ENCODE measurements at places on chromosomes 7 and 10. TPM values are rescaled to one million over a fixed set of nuclear protein-coding genes. Genes with fewer than 3 reads are reported as not detected.

GRCh38 chr10:83943049-83943448 lies 196.3 kb upstream of the GHITM start:
- H3K36me3 ChIP-seq: no peaks in the 10 kb centered on the region
- peaks cover 4% of the 10 kb centered on the region for H3K4me1 ChIP-seq
- peaks cover 32% of the 10 kb centered on the region for H3K27me3 ChIP-seq
- H3K4me3 ChIP-seq: no peak overlapping the region

GRCh38 chr7:1122832-1123501 lies 35.1 kb downstream of the GPER1 start:
- no peak for DNase-seq
- H3K4me1 ChIP-seq: no peaks in the 10 kb centered on the region
- H3K27ac ChIP-seq: no peak overlapping the region
- H3K4me3 ChIP-seq: no peak overlapping the region
- peaks cover 15% of the 10 kb centered on the region for H3K36me3 ChIP-seq

DNA sequence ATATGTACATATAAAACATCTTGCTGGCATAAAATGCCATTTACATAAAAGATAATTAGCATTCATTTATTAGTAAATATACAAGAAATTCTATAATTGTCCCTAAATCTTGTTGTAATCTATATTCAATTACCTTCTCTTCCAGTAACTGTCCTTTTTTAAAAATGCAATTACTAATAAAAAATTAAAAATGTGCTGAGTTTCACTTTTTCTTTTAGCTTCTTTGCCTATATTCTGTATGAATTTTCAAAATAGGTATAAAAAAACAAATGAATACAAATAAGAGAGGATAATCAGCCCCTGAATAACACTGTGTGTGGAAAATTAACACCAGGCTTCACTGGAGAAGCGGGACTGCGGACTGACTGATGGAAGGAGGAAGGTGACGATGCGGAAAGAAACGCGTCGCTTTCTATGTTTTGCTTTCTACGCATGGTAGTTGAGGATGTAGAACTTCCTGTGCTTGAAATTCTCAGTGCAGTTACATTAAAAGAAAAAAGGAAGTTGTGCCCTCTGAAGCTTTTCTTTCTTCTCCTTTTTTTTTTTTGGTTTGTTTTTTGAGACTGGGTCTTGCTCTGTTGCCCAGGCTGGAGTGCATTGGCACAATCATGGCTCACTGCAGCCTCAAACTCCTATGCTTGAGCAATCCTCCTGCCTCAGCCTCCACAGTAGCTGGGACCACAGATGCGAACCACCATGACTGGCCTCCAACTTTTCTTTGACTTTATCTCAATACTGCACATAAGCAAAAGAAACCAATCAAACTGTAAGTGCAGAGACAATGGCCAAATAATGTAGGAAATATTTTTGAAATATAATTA lies 7.4 kb upstream of the ZMYND11 start:
- H3K4me1 ChIP-seq: peaks cover 22% of the 10 kb centered on the region
- peaks cover 2% of the 10 kb centered on the region for H3K27me3 ChIP-seq
- no peak for DNase-seq

- H3K27ac ChIP-seq: no peak overlapping the region
- peaks cover 48% of the 10 kb centered on the region for H3K4me1 ChIP-seq
- DNase-seq: no peak
- no peaks in the 10 kb centered on the region for H3K27me3 ChIP-seq
These were observed 49.6 kb downstream of the SYPL1 start for GRCh38 chr7:106062521-106062931.

DNA sequence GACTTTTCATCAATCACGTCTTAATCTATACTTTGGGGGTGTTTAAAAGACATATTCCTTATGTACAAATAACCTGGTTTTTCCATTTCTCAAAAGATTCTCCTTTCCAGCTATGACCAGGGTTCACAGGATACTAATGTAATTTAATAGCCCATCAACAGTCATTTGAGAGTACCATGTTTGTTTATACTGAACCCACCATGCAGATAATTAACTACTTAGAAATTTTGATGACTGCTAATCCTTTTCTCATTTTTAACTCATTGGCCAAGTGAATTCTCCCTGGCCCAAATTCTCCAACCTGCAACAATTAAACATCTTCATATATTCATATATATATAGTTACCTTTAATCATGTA lies 28.8 kb upstream of the KMT2E start:
- no peak overlapping the region for H3K4me3 ChIP-seq
- no peaks in the 10 kb centered on the region for H3K27me3 ChIP-seq
- peak overlapping the region; percentile 100 for H3K27ac ChIP-seq
- no peak for DNase-seq
- H3K36me3 ChIP-seq: no peaks in the 10 kb centered on the region

DNA sequence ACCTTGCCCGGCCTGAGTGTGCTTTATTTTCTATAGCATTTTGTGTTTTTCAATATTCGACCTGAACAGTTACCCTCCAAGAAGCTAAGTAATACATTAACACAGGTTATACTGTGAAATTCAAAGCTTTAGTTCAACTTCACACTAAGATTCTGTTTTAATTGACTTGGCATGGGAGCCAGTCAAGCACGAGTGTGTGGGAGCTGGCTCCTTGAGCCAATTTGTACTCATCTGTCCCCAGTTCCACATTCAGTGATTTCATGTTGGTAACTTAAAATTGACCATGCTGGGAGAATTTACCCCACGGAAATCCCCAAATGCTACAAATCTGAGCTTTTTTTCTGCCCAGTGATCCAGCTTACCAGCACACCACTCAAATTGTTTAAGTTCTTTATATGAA lies 20.3 kb downstream of the TSPAN12 start:
- H3K27me3 ChIP-seq: no peaks in the 10 kb centered on the region
- H3K4me1 ChIP-seq: peaks cover 5% of the 10 kb centered on the region
- no peak overlapping the region for H3K27ac ChIP-seq
- DNase-seq: no peak
- peaks cover 24% of the 10 kb centered on the region for H3K36me3 ChIP-seq

GRCh38 chr10:132179551-132180392 lies 7.0 kb upstream of the DPYSL4 start:
- H3K4me3 ChIP-seq: no peak overlapping the region
- H3K27ac ChIP-seq: no peak overlapping the region
- DNase-seq: no peak
- H3K36me3 ChIP-seq: no peaks in the 10 kb centered on the region
- H3K27me3 ChIP-seq: peaks cover 94% of the 10 kb centered on the region
- H3K4me1 ChIP-seq: peaks cover 1% of the 10 kb centered on the region

GRCh38 chr10:80829562-80829961 lies 291.9 kb downstream of the SH2D4B start:
- no peak overlapping the region for H3K4me3 ChIP-seq
- DNase-seq: no peak
- no peak overlapping the region for H3K27ac ChIP-seq
- H3K4me1 ChIP-seq: no peaks in the 10 kb centered on the region
- peaks cover 4% of the 10 kb centered on the region for H3K36me3 ChIP-seq

- no peaks in the 10 kb centered on the region for H3K4me1 ChIP-seq
- H3K4me3 ChIP-seq: no peak overlapping the region
- H3K27ac ChIP-seq: no peak overlapping the region
- peak; percentile 60 for DNase-seq
These were observed 10.1 kb downstream of the AVPI1 start for GRCh38 chr10:97676770-97677581.

GRCh38 chr7:43480581-43480980 lies 102.3 kb upstream of the STK17A start:
- no peak overlapping the region for H3K27ac ChIP-seq
- no peak overlapping the region for H3K4me3 ChIP-seq
- no peaks in the 10 kb centered on the region for H3K27me3 ChIP-seq
- H3K36me3 ChIP-seq: no peaks in the 10 kb centered on the region
- no peak for DNase-seq

DNA sequence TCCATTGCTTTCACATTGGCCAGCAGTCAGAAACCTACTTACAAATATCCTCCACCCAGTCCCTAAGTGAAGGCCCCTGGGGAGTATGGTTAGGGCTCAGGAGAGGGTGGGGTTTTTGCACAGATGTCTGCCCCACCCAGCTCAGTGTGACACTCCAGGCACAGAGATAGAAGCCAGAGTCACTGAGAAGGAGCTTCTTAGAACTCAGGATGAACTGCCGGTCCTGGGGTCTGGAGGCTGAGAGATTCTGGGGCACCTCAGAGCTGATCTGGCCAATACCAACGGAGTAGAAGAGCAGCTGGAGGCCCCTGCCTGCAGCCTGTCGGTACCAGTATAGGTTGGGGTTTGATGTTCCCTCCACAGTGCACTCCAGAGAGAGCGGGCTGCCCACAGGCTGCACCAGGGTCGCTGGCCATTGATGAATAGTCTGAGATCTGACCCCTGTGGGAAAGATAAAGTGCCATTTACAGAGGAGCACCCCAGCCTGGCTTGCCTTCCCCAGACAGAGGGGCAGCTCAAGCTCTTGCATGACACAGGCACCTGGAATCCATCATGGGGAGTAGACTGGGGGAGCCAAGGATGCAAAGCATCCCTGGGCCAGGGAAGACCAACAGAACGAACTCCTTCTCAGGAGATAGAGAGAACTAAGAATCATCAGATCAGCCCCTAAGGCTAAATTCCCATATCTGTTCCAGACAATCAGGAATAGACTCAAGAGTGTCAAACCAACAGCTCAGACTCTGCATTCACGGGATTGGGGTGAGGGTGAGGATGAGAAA lies 41.9 kb downstream of the PRSS2 start:
- peaks cover 36% of the 10 kb centered on the region for H3K27me3 ChIP-seq
- no peaks in the 10 kb centered on the region for H3K36me3 ChIP-seq
- DNase-seq: no peak
- H3K27ac ChIP-seq: peak overlapping the region; percentile 60

DNA sequence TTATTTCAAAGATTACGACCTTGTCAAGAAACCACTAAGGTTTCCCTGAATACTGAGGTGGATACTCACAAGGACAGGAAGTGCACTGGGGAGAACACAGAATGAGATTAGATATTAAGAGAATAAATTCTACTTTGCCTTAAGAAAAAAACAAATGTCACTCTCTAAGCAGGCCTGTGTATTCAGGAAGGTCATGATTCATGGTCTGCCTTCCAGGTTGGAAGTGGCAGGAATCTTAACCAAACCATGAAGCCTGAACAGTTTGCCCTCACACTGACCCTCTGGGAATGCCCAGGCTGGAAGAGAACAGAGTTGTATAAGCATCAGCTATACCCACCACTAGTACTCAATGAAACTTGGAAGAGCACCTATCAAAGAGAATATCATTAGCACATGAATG lies 227.6 kb downstream of the DGKI start:
- no peaks in the 10 kb centered on the region for H3K27me3 ChIP-seq
- H3K4me1 ChIP-seq: peaks cover 9% of the 10 kb centered on the region
- H3K27ac ChIP-seq: no peak overlapping the region
- DNase-seq: no peak
- no peak overlapping the region for H3K4me3 ChIP-seq

DNA sequence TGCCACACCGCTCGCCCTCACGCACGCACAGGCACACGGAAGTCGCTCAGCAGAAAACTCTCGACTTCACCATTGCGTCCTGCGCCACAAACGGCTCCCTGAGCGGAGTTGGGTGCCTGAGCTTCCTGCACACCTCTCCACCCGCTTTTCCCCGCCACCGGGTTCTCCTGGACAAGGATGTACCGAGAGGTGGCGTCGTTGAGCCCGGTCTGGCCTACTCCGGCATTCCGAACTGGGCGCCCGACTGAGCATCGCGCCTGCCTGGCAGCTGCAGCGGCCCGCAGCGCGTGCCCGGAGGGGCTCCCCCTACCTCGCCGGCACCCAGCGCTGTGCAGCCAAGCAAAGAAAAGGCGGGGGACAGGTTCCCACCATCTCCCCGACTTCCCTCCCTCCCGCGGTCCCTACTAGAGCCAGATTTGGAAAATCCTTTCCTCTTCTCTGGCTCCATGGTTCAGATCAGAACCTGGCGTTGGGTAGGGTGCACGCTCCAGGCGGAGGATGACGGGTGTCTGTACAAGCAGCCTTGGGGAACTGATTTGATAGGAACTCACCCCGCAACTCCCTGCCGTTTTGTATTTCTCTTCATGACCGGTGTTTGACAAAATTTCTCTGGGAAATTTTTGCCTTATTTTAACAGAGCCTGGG lies 1.7 kb downstream of the SORCS3 start:
- DNase-seq: peak; percentile 75
- peaks cover 23% of the 10 kb centered on the region for H3K4me1 ChIP-seq
- H3K27me3 ChIP-seq: peaks cover 93% of the 10 kb centered on the region
- H3K27ac ChIP-seq: no peak overlapping the region
- no peaks in the 10 kb centered on the region for H3K36me3 ChIP-seq
- peak overlapping the region; percentile 60 for H3K4me3 ChIP-seq

GIMAP6 gene
- not detected for total RNA-seq

SLC29A3 gene
- total RNA-seq: 11.0 TPM

Measured in mesothelial cell of epicardium (in vitro differentiated cells).